Hematopoietic multipotent progenitor cell treated with erythropoietin and hydrocortisone succinate and interleukin-3 and kit ligand, for 17 days (in vitro differentiated cells): ENCODE measurements at places on chromosomes 1 and 21.

DNA sequence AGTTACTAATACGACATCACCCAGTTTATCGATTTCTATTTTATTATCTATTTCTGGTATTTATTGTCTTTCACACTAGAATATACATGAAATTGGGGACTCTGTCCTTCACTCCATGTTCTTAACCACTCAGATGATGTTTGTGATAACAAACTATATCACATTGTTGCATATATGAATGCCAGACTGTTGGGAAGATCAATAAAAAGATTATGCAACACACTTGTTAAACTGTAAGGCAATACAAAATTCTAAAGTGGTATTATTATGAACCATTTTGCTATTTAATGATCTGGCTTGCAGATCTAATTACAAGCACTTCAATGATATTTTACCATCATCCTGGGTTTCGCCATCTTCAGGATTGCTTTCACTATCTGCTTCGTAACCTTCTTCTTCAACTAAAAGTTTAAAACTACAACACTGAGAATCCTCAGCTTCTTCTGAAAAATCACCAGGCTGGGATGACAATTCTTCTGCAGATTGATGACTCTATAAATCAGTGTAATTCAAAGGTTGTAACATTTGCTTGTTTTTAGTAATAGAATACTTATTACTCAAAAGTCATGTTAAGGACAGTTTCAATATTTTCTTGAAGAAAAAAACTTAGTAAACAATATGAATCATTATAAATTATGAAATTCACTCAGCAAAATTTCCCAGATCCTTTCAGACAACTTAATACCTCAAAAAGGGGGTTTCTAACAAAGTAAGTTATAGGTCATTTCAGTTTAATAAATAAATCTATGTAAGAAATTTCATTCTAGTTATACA, 63.9 kb downstream of the LYST start:
- no peak for DNase-seq

DNA sequence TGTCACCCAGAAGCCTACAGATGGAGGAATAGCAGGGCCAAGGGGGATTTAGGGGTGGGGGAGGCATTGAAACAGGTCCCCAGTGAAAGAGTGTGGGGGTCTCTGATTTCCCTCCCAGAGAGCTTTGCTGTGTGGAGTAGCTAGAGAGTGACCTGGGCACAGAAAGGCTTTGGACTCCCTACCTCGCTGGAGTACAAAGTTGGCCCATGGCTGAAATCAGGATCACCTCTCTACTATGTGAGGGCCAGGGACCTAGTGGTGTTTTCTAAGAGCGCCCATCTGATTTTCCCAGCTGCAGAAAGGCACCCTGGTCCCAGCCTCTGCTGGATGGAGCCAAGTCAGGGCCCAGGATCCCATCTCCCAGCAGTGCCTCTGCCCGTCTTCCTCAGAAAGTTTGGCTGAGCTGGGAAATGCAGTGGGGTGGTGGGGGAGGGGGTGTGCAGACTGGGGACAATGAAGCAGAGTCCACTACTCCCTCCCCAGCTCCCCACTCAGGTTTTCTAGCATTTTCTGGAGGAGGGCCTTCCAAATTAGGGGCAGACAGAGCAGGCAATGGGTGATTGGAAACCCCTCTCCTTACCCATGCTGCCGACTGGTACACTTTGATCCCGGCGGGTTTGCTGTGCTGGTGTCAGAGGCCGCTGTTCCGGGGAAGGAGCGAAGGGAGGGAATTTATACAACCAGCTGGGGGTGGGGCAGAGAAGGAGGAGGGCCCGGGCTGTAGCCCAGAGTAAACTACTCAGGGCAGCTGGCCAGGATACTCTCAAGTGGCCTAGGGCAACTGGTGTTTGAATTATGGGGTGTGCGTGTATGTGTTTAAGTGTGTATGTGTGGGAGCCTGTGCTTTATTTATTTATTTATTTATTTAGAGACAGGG, at the start of gene SELENBP1:
SELENBP1 (minus strand) TSS at position 648 of the 877 bp plus-strand sequence; CDS start at position 584, 64 bp downstream.
- DNase-seq: peak; percentile 90

GRCh38 chr1:185200889-185201288, 43.9 kb downstream of the SWT1 start:
- no peak for DNase-seq

DNA sequence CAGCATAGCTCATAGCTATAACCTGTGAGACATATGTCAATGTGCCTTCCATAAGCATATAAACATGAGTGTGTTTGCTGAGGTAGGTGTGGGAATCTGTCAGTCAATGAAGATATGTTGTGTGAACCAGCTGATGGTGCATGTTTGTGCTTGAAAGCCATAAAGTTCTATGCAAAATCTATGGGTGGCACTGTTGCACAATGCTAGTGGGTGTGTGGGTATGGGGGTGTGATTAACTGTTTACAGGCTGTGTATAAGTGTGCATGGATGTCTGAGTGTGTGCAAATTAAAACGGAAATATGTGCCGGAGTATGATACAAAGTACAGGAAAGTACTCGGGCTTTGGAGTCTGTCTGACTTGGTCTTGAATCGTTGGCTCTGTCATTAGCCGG, 1.0 kb upstream of the ATP2B4 start:
- DNase-seq: peak; percentile 76
